ENCODE measurements at places on chromosomes 16 and 17.

- no peak for DNase-seq
These were observed 173.0 kb downstream of the KATNIP start for GRCh38 chr16:27722892-27723450.

DNA sequence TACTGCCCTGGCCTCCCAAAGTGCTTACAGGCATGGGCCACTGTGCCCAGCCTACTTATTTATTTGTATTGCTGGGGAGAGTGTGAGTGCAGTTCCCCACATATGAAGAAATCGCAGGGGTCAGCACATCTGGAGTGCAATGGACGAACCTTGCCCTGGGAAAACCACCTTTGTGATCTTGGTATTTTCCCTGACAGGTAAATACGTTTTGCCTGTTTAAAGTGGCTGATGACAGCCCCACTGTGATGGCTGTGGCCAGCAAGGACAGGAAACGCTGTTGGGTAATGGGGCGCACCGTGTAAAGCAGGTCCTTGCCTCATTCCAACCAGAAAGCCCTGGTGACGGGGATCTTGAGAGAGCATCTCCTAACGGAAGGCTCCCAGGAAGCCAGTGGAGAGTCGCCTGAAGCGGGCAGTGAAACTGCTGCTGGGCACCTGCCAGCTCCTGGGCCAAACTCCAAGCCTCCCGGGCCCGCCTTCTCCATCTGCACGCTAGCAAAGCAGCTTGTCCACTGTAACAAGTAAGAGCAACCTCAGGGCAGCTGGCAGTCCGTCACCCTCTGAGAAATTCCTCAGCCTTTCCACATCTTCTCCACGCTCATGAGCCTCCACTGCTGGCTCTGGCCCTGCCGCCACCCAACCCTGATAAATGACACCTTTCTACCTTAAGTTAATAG, 17.5 kb downstream of the EMC8 start:
- no peak for DNase-seq

GRCh38 chr16:85752511-85753420, 1.9 kb upstream of the C16orf74 start:
- DNase-seq, result peak; percentile 49

DNA sequence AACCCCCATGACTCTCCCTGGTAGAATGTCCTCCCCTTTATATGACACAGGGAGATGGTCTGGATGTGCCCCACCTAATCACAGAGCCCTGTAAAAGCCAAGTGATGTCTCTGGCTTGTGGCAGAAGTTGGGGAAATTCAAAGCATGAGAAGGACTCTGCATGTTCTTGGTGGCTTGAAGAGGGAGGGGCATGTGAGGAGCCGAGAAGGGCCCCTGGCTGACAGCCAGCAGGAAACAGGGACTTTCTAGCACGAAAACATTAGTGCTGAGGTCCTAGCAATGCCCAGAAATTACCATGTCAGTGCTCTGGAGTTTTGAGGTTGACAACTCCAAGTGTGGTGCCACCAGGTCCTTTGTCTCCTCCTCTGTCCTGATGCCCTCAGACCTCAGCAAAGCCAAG, 75.9 kb downstream of the USP22 start:
- no peak for DNase-seq

- no peak for DNase-seq
These were observed 8.4 kb upstream of the MED9 start for GRCh38 chr17:17468217-17469010.
